ENCODE measurements at places on chromosomes 5 and 9. TPM values are rescaled to one million over a fixed set of nuclear protein-coding genes. Genes with fewer than 3 reads are reported as not detected.

The SELENOP gene
- total RNA-seq = 302 TPM

DNA sequence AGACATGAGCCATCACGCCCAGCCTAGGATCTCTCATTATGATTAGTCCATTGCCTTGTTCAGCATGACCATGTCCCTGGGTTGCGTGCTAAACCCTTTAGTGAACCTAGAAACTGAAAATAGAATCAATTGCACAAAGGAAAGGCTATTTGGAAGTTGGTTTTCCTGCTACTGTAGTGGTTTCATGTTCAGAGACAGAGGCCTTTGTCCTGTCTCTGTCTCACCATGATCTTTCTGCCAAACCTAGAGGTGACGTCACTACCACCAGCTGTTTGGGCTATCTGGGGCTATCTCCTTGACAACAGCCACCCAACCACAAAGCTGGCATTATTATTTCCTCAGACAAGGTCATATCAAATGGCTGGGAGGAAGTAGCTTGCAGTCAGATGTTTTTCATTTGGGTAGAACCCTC, 4.0 kb upstream of the CDK5RAP2 start:
- DNase-seq = no peak

The PKN3 gene
- total RNA-seq = 4.4 TPM

GRCh38 chr5:32102254-32102986, 71.7 kb downstream of the GOLPH3 start:
- no peak for DNase-seq

The SLC22A4 gene
- 2.1 TPM for total RNA-seq

DNA sequence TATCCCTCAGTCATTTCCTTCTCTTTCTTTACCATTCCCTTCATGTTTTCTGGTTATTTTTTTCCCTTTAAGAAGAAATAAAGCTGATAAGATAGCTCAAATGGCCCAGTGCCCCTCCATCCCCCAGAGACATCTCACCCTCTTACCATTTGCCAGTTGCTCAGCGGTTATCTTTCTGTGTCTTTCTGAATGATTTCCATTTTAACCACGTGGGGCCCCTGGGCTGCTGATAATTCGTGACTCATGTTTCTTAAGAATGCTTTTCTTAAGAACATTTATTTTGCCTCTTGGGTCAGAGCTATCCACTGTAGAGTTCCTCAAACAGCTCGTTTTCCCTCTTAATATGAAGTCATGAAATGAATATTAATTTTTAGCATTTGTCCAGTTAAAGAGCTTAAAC, 147.8 kb downstream of the MAST4 start:
- DNase-seq = no peak

DNA sequence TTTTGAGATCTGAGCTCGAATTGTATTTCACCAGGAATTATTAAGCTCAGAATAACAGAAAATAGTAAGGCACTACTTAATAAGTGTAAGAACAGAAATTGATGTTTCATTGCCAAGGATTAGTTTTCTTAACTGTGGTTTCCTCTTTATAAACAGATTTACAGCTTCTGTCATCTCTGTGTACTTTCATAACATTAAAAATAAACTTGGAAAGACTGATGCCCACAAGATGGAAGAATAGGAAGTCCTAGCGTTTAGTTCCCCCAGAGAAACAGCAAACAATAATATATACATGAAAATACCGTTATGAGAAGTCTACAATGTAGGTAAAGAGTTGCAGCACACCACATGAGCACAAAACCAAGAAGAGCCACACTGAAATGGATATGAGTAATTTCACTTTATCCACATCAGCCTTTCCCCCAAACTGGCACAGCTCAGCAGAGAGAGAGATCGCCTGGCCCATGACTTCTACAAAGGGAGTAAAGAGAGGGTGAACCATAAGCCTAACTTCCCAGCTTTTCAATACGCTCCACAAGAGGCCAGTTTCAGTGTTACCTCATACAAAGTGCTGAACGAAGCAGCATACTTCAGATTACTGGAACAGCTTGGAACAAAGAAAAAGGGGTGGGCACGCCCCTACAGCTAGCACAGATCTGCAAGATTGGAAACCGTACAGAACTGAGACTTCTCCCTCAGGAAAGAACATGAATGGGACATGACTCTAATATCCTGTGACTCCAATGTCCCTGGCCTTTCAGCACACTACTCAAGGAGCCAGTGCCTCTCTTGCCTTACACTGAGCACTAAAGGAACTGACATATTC, 75.4 kb downstream of the EMB start:
- DNase-seq = no peak

DNA sequence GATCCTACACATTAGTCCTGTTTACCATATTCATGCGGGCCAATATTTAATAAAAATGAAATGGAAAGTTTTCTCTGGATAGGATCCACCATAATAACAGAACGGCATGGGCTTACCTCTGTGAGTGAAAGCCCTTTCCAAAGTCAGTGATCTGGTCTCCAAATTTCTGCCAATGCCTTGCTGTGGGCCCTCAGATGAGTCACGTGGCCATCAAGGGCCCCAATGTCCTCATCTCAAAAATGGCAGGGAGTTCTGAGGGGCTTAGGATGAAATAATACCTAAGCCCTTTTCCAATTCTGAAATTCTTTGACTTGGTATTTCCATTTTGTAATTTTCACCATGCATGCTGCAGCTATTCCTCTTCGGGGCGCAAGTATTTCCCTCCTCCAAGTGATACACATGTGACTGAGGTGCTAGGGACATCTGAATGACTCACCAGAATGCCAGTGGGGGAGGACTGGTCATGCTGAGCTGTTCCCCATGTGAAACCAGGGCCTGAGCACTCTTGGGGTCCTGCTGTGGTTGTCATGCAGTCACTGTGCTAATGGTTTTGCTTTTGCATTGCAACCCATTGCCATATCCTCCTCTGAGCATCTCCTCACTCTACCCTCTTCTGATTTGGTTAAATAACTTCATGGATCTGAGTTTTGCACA, 35.0 kb downstream of the ITK start:
- no peak for DNase-seq

The MLANA gene
- not detected for total RNA-seq

The LCN9 gene
- not detected for total RNA-seq

DNA sequence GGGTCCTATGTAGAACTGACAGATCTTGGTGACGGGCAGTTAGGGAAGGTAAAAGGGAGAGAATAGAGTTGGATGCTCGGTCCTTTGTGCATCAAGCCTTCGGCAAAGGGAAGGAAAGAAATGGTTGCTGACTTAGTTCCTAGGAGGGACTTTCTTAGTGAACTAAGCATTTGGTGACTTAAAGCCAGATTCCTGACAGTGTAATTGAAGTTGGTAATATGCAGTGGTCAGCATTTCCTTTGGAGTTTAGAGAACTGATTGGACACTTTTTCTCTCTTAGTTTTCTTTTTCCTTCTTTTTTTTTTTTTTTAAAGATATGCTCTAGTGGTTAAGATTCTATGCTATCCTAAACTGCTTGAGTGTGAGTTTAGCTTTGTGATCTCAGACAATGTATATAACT, 2.3 kb downstream of the CLTA start:
- no peak for DNase-seq

DNA sequence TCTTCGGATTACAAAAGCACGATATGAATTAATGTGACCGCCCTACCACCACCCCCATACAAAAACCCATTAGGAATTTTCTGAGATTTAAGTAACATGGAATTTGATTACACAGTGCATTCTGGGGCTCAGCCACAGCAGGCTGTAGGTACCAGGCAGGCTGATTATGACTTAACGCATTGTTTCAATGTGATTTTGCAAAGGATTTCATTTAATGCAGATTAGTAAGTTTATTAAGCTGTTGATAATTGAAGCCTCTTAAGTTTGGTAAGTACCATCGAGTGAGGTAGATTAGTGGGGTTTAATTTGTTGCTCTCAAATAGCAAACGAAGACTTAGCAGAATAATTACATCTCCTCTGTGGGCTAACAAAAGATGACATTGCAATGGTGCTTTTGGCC, 240.1 kb downstream of the TRPM3 start:
- DNase-seq = no peak

Data from thoracic aorta (tissue), 2 donors.